ENCODE measurements at places on chromosomes 4 and X.

DNA sequence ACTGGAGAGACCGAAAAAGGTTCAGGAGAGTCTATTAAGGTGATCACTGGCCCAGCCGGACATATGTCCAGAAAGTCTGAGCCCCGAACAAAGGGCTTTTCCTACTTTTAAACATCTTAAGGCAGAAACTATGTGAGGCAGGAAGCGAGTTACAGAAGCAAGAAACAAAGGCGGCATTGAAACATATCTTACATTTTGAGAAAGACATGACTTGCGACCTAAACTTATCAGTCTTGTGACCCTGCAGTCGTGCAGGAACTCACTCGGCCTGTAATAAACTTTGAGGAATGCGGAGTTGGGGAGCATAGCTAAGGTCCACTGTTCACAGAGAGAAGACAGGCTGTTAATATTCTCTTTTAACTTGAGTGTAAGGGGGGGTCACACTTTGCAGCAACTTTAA lies 158.7 kb downstream of the TBX22 start:
- DNase-seq, result no peak

GRCh38 chr4:187422655-187423054 lies 572.9 kb upstream of the ZFP42 start:
- no peak for DNase-seq

DNA sequence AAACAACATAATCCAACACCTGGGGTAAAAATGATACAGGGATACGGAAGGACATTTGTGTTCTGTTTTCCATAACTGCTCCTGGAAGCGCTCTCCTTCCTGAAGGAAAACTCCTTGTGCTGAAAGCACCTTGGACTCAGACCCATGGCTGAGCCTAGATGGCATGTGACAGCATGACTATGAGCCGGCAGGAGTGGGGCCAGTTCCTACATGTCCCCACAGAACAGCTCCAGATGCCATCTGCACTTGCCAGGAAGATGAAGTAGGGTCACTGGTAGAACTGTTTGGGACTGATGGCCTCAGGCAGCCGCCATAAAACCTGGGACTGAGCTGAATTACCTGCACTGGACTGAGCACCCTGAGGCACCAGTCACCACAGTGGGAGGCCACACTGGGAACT lies 56.0 kb upstream of the BCLAF3 start:
- no peak for DNase-seq

DNA sequence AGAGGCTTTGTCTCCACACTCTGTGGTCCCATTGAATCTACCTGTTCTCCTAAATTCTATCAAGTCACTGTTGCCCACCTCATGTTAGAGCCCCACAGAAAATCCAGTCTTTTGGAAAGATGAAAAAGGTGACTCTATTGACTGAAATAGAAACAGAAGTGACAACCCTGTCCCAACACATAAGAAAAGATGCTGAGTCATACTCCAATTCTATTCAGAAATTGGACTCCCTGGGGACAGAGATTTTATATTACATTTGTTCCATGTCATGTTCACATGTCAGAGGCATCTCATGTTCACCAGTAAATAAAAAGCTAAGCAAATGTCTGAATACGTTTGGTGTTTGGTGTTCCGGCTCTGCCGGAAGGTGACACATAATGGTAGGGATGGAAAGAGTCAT lies 2.9 kb upstream of the GRPR start:
- no peak for DNase-seq

DNA sequence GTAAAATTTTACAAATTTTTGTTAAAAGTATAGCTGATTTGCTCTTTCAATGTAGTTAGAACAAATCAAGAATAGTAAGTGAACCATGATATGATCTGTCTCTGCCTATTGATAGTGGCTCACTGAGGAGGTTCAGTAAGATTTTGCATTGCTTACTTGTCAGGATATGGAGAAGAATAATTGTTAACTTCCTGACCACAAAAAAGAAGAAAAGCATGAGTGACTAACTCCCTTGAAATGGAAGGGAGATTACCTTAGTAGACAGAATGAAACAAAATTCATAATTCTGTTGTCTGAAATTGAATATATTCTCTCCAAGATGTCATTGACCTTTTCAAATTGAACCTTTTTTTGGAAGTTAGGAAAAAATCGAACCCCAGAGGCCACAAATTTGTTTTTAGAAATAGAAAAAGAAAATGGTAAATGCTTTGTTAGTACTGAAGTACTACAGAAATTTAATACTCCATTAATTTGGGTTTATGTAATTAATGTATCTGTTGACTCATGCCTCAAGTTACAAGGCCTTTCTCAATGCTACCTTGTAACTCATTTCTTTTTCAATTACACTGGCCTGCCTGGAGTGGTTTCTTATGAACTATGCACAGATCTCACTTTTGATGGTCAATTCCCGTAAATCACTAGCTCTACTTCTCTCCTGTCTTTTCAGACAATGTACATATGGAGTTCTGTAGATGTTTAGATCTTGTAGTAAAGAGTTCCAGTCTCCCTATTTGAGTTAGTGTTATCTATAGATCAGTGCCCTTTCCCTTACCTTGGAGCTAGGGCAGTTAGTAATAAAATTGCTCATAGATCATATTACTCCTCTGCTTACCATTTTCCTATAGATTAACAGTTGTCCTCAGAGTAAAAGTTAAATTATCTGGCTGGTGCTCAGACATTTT lies 139.3 kb downstream of the TLL1 start:
- DNase-seq, result no peak

DNA sequence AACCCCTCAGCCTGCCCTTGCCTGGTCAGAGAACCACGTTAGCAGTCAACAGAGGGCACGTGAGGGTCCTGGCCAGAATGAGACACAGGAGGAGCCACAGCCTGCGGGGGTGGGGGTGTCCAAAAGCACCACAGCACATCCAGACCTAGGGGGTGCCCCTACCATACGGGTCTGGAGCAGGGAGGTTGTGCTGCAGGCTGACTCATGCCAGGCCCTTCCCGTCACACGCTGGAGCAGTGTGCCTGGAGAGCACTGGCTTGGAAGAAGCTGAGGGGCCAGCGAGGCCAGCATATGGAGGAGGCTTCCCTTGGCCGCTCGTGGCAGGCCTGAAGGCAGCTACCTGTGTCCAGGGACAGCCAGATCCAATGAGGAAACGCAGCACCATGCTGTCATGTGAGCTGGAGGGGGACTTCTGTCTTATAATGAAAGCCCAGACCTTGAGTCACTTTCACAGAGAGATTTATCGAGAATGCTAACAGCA lies 1.5 kb upstream of the IRAK1 start:
- DNase-seq, result peak; percentile 51

DNA sequence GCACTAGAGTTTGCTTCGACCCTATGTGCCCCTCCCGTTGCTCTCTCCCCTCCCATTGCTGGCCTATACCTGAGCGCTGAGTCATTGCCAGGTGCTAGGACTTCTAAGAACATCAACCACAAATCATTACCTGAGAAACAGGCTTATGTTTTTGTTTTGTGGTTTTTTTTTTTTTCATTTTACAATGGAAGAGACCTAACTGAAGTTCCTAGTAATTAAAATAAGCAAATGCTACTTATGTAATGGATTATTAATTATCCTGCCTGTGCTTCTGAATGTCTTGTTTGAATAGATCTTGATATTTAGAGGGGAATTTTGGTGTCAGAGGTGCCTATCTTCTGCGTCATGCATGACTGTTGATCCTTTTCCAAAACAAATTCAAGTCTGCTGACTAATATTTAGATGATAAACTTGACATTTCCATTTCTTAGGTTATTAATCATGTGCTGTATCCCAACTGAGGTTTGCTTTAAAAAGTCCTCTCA lies 275.4 kb upstream of the CPEB2 start:
- peak; percentile 38 for DNase-seq

DNA sequence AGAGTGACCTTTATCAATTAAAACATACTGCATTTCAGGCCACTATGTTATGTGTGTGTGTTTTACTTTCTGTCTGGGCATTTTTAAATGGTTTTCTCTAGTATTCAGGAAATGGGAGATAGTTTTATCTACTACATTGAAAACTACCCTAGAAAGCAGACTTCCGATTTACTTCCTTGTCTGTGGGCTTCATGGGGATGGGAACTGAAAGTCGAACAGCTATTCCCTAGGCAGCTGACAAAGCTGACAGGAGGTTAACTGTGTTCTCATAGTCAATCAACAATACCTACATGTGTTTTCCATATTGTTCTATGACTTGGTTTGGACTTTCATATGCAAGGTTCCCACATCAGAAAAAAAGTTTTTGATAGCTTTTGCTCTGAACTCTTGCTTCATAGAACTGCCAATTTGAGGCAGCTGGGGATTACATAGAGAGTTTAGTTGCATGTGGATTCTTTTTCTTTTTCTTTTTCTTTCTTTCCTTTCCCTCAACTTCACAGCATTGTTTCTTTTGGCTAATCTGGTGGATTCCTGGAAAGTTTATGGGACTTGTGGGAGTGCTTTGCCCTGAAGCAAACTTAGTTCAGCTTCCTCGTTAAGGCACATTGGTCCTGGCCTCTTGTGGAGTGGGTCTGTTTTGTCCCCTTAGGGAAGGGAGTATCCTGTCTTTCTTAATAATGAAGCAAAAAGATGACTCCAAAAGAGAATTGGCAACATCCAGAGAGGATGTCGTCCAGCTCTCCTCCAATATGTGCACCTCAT lies 327.1 kb upstream of the GIMD1 start:
- DNase-seq, result no peak

DNA sequence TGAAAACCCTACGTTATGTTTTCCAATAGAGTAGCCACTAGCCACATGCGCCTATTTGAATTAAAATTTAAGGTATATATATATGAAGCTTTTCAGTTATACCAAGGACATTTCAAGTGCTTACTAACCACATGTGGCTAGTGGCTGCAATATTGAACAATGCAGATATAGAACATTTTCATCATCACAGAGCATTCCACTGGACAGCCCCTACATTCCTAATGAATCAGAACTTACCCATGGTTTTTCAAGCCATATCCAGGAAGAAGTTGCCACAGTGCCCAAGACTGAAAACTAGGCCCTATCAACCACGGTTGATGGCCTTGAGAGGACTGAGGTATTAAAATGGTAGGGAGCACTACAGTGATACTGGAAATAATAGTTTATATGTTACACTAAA lies 29.7 kb downstream of the NEK1 start:
- no peak for DNase-seq

- no peak for DNase-seq
Observed at GRCh38 chr4:28001698-28002097, 1141.1 kb downstream of the STIM2 start.

DNA sequence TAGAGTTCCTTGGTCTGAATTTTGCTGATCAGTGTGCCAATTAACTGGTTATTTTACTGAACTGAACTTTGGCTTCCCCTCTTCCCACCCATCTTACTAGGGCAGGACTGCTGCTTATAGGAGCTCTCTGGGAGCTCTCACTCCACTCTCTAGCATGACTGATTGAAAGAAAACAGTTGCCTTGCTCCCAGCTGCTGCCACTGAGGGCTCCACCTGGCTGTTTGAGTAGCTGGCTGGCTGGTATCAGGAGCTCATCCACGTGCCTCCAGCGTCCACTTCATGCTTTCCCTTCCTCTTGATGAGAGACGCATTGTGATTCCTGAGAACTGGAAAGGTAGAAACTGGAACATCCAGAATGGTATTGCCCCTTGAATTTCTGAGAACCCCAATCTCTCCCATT lies 73.0 kb upstream of the KLHL13 start:
- no peak for DNase-seq

DNA sequence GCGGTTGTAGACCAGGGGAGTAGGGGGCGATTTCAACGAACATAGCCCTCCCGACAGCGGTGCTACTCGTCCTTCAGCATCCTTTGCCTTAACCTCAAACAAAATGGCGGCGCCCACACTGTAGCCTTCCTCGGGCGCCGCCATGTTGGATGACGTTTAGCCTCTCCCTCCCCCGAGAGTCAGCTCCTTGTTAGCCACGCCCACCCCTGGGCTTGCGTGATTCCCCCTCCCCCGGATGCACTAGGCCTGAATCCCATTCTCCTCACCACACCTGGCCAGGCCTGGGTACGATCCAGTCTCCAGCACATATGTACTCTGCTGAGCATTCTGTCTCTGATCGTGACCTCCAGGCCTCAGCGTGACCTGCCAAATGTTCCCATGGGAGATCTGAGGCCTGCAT lies 49.0 kb upstream of the ZNF157 start:
- peak; percentile 11 for DNase-seq

DNA sequence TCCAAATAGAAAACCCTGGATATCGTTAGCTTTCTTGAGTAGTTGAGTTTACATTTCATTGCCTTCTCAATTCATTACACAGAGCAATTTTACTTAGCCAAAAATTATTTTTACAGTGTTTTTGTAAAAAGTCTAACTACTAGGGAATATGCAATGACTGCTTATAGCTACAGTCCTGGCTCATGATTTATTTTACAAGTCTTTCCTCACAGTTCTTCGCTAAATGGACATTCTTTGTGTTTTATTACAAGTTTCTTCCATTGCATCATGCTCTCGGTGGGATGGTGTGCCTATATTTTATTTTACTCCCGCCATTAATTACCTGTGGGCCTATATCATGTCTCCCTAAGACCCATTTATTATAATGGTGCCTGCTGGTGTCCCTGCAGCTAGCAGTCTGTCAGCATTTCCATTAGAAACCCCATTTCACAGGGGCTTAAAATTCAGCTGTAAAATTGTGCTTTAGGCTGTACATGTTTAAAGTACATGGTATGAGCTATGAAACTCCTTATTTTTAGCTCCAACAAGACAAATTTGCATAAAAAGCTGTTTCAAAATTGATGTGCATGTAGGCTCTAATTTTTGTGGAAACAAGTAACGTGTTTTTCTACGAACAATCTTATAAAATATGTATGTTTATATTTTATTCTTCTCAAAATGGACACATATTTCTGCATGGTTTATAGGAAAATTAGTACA lies 227.4 kb downstream of the SLC7A11 start:
- no peak for DNase-seq

- no peak for DNase-seq
Observed at GRCh38 chr4:87919941-87920340, 55.6 kb upstream of the SPP1 start.

- no peak for DNase-seq
Observed at GRCh38 chrX:111382277-111382676, 29.7 kb downstream of the DCX start.

GRCh38 chr4:160350944-160351343 lies 1248.1 kb downstream of the RAPGEF2 start:
- no peak for DNase-seq

DNA sequence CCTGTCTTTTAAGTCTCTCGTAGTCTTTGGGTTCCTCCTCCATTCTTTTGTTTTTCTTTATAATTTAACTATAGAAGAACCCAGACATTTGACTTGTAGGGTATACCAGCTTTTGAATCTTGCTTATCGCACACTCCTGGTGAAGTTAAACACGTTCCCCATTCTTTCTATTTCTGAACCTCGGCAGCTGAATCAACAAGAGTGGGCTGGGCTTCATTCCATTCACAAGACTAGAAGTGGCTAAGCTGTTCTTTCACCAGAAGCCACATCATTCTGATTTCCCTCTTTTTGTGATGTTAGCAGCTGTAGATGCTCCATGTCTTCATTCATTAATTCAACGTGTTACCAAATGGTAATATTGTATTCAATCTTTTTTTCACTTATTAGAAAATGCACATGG lies 167.9 kb downstream of the CORIN start:
- no peak for DNase-seq

DNA sequence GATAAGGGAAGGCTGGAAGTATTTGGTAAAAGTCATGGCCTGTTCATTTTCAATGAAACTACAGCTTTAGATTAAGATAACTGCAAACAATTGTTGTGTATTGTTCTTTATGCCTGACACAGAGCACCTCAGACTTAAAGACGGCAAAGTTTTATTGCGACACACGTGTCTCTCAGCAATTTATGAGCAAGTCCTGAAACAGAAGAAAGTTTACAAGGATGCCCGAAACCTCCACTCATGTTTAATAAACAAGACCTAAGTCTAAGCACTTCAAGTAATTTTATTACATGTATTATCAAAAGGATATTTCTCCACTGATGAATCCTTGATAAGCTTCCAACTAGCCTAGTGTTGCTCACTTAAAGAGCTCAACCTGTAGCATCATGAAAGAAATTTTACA lies 51.0 kb downstream of the DHX15 start:
- no peak for DNase-seq

Data from trophoblast cell (in vitro differentiated cells and primary cell).